ENCODE measurements at places on chromosomes 6 and 20. TPM values are rescaled to one million over a fixed set of nuclear protein-coding genes. Genes with fewer than 3 reads are reported as not detected.

DNA sequence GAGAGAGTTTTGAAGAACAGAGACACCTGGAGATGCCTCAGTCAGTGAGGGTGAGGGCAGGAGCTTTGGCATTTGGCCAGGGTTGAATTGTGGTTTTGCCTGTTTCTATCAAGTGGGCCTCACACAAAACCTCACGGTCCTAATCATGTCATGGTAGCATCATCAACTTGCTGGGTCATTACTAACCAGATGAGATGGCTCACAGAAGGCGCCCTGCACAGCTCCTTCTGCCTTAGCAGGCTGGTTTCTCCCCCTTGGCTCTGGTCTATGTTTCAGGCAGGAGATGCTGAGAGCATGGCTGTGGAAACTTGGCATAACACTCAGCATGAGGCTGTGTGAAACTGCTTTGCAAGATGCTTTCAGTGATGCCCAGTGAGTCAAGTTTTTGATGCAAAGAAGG, 99.3 kb downstream of the LRRC1 start:
- H3K4me1 ChIP-seq = peaks cover 15% of the 10 kb centered on the region
- no peaks in the 10 kb centered on the region for H3K27me3 ChIP-seq
- peak overlapping the region; percentile 42 for H3K27ac ChIP-seq
- no peak for DNase-seq

Gene C20orf204
- total RNA-seq = 3.9 TPM

Gene SYCP2
- 0.69 TPM for total RNA-seq

- H3K27me3 ChIP-seq = peaks cover 4% of the 10 kb centered on the region
- H3K4me1 ChIP-seq = peaks cover 8% of the 10 kb centered on the region
- peaks cover 4% of the 10 kb centered on the region for H3K36me3 ChIP-seq
- DNase-seq = peak; percentile 69
Measured at GRCh38 chr6:31814677-31815024, 432 bp downstream of the HSPA1L start.

- H3K36me3 ChIP-seq = no peaks in the 10 kb centered on the region
- no peak overlapping the region for H3K27ac ChIP-seq
- H3K27me3 ChIP-seq = no peaks in the 10 kb centered on the region
Measured at GRCh38 chr6:108944707-108945680, 96.8 kb downstream of the ARMC2 start.

Gene PNPLA1
- not detected for total RNA-seq

DNA sequence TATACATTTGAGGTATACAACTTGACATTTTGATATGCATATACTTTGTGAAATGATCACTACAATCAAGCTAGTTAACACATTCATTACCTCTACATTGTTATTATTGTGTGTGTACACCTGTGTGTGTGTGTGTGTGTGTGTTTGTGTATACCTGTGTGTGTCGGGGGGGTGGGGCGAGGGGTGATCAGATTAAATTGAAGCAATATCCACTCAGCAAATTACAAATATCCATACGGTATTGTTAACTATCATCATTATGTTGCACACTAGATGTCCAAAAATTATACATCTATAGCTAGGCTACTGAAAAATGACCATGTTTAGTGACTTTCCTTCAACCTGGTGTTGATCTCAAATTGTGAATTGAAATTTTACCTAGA, 1.8 kb downstream of the RHAG start:
- H3K27me3 ChIP-seq = peaks cover 2% of the 10 kb centered on the region
- H3K36me3 ChIP-seq = no peaks in the 10 kb centered on the region
- H3K4me3 ChIP-seq = no peak overlapping the region
- H3K4me1 ChIP-seq = no peaks in the 10 kb centered on the region
- no peak for DNase-seq

- H3K4me3 ChIP-seq = no peak overlapping the region
- H3K27ac ChIP-seq = no peak overlapping the region
- H3K27me3 ChIP-seq = no peaks in the 10 kb centered on the region
- no peaks in the 10 kb centered on the region for H3K36me3 ChIP-seq
- DNase-seq = no peak
- H3K4me1 ChIP-seq = peaks cover 21% of the 10 kb centered on the region
Measured at GRCh38 chr20:10449270-10449669, 14.2 kb downstream of the SLX4IP start.

DNA sequence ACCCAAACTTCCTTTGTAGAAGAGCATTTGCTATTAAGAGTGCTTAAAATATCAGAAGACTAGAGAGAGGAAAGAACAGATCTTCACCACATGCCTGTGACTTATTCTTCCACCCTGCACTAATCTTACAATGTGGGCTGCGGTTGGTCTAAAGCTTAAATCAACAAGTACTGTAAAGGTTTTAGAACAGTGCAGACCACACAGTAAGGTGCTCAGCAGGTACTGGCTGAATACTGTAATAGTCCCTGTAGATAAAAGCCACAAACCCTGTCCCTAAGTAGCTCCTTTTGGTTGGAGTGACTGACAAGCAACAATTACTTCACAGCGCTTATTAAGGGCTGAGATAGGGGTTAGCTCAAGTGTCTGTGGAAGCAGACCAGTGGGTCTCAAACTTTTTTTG, 972 bp upstream of the PHF3 start:
- no peaks in the 10 kb centered on the region for H3K36me3 ChIP-seq
- no peak for DNase-seq
- H3K27me3 ChIP-seq = peaks cover 9% of the 10 kb centered on the region
- peak overlapping the region; percentile 97 for H3K4me3 ChIP-seq

- H3K27ac ChIP-seq = no peak overlapping the region
- no peak overlapping the region for H3K4me3 ChIP-seq
- no peaks in the 10 kb centered on the region for H3K36me3 ChIP-seq
- no peaks in the 10 kb centered on the region for H3K27me3 ChIP-seq
- no peaks in the 10 kb centered on the region for H3K4me1 ChIP-seq
- DNase-seq = no peak
Measured at GRCh38 chr6:76644231-76644630, 571.8 kb upstream of the IMPG1 start.

DNA sequence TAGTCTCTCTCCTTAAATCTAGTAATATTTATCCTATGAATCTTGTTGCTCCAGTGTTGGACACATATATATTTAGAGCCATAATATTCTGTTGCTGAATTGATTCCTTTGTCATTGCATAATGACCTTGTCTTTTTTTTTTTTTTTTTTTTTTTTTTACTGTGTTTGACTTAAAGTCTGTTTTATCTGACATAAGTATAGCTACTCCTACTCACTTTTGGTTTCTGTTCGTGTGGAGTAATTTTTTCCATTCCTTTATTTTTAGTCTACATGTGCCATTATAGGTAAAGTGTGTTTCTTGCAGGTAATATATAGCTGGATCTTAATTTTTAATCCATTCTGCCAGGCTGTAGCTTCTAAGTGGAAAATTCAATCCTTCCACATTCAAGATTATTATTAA, 166.5 kb downstream of the GMDS start:
- no peak overlapping the region for H3K4me3 ChIP-seq
- DNase-seq = no peak
- H3K27ac ChIP-seq = no peak overlapping the region
- H3K36me3 ChIP-seq = peaks cover 13% of the 10 kb centered on the region
- peaks cover 5% of the 10 kb centered on the region for H3K27me3 ChIP-seq

Gene TNNC2
- total RNA-seq = 0.64 TPM

Gene KLHDC3
- 119 TPM for total RNA-seq

Gene SLC2A10
- total RNA-seq = 0.37 TPM

DNA sequence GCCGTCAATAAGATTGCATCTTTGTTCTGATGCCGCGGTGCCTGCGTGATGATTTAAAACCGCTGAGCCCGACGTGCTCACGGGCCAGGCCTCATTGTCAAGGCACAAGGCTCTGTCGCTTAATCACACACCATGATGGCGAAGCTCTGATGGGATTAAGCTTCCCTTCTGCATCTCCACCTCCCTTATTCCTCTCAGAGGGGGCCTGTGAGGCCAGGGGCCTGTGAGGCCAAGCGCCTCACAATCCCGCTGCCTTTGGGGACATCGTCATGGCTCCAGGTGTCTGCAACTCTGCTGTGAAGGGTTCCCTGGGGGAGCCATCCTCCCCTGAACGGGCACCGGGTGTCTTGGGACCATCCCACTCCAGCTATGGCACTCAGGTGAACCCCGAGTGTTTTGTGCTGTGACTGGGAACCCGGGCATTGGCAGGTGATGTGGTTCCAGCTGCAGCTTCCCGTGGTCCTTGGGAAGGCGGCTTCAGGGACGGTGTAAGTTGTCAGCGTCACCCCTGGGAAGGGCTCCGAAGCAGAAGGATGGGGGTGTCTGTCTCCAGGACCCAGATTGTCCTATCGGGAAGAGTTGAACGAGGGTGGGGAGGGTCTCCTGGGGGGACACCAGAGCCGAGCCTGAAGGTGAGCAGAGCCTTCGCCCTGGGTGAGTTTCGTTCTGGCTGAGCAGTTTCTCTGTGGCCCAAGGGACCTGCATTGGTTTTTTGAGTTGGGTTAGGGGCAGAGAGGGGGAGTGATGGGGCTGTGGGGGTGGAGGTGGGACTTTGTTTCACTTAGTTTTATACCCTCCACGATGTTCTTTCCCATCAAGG, 18.0 kb upstream of the BHLHE23 start:
- H3K36me3 ChIP-seq = peaks cover 5% of the 10 kb centered on the region
- peaks cover 12% of the 10 kb centered on the region for H3K27me3 ChIP-seq
- H3K4me1 ChIP-seq = peaks cover 35% of the 10 kb centered on the region
- no peak overlapping the region for H3K27ac ChIP-seq
- peak overlapping the region; percentile 42 for H3K4me3 ChIP-seq
- DNase-seq = peak; percentile 15

DNA sequence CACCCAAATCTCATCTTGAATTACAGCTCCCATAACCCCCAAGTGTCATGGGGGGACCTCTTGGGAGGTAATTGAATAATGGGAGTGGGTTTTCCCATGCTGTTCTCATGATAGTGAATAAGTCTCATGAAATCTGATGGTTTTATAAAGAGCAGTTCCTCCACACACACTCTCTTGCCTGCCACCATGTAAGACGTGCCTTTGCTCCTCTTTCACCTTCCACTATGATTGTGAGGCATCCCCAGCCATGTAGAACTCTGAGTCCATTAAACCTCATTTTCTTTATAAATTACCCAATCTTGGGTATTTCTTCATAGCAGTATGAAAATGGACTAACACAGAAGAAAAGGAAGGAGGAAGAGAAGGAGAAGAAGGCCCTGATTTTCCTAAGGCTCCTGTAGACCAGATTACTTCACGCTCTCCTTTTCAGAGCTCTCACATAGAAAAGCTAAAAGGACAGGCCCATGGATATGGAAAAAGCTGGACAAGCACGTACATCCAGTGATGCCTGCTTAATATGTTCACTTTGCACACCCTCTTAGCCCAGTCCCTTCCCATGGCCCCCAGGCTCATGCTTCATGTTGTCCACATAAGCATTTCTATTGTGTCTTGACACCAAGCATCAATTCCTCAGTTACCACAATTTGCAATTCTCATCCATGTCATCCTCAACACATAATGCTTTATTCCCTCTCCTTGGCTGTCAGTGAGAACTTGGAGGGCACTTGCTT, 354.8 kb downstream of the CD83 start:
- no peak for DNase-seq
- H3K4me1 ChIP-seq = peaks cover 21% of the 10 kb centered on the region
- H3K36me3 ChIP-seq = peaks cover 8% of the 10 kb centered on the region
- H3K27me3 ChIP-seq = peaks cover 9% of the 10 kb centered on the region
- H3K27ac ChIP-seq = no peak overlapping the region

DNA sequence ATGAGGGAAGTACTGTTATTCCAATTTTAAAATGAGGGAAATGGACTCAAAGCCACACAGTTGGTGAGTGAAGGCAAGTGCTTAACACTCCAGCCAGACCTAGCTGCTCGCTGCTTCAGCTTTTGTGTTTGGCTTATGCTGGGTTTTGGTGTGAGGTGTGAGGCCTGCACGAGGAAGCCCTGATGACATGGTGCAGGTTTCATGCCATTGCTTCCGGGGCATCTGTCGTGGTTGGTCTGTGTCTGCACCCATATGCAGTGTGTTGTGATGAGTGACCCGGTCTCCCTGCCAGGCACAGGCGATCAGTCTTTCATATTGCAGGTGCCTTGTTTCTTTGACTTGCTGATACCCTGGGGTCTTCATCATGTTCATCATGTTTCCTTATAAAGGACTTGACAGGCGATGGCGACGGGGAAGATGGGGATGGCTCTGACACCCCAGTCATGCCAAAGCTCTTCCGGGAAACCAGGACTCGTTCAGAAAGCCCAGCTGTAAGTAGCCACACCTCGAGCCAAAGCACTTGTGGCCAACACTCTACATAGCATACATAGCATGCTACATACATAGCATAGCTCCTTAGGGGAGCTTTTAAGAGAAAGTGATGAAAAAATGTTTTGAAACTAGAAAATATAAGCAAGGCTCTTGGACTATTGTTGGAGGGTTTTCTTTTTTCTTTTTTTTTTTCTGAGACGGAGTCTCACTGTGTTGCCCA, 22.3 kb downstream of the DNMT3B start:
- peaks cover 12% of the 10 kb centered on the region for H3K36me3 ChIP-seq
- H3K27me3 ChIP-seq = peaks cover 4% of the 10 kb centered on the region
- no peak overlapping the region for H3K27ac ChIP-seq
